AG09309 (cell line): ENCODE measurements at places on chromosomes 12 and 14.

DNA sequence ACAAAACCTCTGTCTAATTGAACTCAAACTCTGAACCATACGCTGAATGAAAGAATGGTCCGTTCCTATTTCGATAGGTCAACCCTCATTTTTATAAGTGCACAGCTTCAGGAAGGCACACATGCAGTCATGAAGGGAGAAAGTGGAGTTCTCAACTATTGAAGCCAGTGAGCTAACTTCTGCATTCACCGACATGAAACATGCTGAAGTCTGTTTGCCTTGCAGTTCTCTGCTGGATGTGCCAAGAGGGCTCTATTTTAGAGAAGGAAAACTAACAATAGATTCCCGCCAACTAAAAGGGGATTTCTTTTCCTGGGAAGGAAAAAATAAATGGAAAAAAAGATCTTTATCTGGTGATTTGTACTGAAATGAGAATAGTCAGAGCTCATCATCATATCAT is 191.0 kb upstream of the PLEKHG7 start:
- DNase-seq: no peak

DNA sequence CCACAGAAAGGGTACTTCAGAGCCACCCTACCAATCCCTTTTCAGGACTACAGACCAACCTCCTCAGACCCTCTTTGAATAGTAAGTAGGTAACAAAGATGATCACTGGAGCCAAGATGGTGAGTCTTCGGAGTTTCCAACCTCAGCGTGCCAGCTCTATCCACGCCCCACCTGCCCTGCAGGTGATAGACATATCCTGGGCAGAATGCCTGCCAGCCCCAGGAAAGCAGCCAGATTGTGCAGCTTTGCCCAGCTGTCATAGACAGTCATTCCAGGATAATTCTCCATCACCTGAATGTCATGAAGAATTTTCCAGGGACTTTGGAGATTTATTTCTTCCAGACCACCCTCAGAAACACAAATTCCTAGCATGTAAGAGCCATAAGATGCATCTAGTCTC is 434.4 kb downstream of the RGS6 start:
- no peak for DNase-seq

- DNase-seq: no peak
Observed at GRCh38 chr12:112971248-112971647, 7.1 kb upstream of the OAS2 start.

DNA sequence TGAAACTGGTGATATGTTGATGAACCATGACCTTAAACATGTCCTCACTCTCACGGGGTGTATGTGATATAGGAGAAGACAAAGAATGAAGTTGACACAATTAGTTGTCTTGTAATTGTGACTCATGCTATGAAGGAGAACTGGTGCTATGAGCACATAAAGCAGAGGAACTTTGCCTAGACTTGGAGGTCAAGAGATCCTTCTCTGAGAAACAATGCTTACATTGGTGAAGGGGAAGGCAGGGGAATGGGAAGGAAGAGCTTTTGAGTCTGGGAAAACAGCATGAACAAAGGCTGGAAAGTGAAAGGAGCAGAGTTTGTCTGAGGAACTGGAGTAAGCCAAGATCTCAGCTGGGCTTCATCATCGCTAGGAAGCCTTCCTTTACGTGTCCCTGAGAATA is 83.2 kb downstream of the MYRFL start:
- DNase-seq: no peak

- no peak for DNase-seq
Observed at GRCh38 chr12:131896811-131897270, 2.4 kb downstream of the ULK1 start.

GRCh38 chr12:8596561-8596960 is 16.1 kb downstream of the AICDA start:
- no peak for DNase-seq

GRCh38 chr14:94571395-94571794 is 9.8 kb upstream of the SERPINA5 start:
- no peak for DNase-seq

DNA sequence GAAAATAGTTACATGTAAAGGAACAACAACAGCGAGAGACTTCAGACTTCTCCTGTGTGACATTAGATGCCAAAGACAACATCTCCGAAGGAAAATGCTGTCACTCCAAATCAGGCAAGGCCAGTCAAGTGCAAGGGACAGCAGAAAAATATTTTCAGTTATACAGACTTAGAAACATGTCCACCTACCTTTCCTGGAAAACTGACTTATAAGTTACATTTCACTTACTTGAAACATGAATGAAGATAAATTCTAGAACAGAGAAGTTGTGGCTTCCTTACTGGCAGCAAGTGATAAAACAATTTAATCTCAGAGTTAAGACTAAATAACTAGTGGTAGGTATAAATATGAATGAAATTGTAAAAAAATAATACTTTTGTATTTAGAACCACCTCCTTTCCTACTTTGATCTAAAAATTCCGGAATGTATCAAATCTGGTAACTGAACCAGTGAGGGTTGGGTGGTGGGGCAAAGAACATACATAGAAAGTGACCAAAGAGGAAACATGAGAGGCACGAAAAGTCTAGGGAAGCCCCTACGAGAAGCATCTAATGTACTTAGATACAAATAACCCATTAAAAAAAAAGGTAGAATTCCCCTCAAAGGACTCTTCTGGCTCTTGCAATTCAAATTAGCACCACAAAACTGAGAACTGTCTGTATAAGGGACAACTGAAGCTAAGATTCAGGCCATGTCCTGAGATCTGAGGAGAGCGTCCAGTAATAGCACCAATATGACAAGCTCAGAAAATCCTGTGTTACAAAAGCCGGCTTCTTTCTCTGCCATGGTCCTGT is 21.2 kb downstream of the MTHFD1 start:
- no peak for DNase-seq

GRCh38 chr12:127393896-127394295 is 873.1 kb upstream of the TMEM132C start:
- peak; percentile 51 for DNase-seq

GRCh38 chr12:105321125-105321524 is 9.4 kb upstream of the C12orf75 start:
- DNase-seq: no peak
